Right lung (tissue), 10 donors: ENCODE measurements at places on chromosomes 2 and 18. TPM values are rescaled to one million over a fixed set of nuclear protein-coding genes. Genes with fewer than 3 reads are reported as not detected.

DNA sequence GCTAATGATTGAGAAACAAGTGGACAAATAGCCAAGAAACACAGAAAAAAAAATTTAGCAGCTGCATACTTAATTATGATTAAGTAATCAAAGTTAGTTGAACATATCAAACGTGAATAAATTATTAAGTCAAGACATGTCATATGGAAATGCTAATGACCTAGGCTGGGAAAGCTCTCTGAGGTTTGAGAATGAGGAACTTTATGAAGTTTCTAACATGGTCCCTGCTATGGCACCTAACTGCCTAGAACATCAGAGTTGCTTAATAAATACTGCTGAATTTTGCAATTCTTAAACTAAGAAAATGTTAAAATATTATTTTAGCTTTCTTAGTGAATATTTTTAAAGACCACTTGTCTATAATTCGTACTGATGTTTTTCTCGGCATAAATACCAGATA, 99.8 kb downstream of the AFF3 start:
- DNase-seq: no peak

- no peak for DNase-seq
Observed at GRCh38 chr2:224436634-224437033, 34.7 kb upstream of the FAM124B start.

The PLCL1 gene
- 11.5 TPM for polyA plus RNA-seq

The HOXD13 gene
- polyA plus RNA-seq: not detected

The STK17B gene
- 13.9 TPM for polyA plus RNA-seq

The GFPT1 gene
- polyA plus RNA-seq: 28.7 TPM

- no peak for DNase-seq
Observed at GRCh38 chr2:220043155-220043989, 415.9 kb downstream of the SLC4A3 start.

DNA sequence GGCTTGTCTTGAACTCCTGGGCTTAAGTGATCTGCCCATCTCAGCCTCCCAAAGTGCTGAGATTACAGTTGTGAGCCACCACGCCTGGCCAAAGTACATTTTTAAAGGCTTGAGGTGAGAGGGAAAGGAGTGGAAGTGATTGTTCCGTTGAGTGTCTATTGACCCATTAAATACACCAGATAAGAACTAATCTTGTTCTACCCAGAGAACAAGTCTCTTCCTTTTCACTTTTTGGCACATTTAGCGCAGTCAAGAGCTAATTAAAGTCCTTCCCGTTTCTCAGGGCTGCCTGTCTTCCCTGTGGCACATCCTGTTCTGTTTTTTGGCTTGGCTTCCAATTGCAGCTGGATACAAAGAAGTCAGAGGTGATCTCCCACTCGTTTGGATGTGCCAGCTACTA, 172.3 kb downstream of the ALPK2 start:
- no peak for DNase-seq

The TBR1 gene
- not detected for polyA plus RNA-seq
